ENCODE measurements at places on chromosomes 4 and X.
A peak's percentile ranks its signal among the peaks of the same experiment; 100 is the strongest.

- DNase-seq = no peak
Measured at GRCh38 chr4:1626151-1626550, 58.0 kb downstream of the FAM53A start.

DNA sequence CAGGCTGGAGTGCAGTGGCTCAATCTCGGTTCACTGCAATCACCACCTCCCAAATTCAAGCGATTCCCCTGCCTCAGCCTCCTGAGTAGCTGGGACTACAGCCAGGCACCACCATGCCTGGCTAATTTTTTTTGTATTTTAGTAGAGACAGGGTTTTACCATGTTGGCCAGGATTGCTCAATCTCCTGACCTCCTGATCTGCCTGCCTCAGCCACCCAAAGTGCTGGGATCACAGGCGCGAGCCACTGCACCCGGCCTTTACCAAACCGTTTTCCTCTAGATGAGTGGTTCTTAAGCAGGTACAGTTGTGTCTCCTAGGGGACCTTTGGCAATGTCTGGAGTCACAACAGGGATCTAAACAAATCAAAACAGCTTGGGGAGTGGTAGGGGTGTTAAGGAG is 11.6 kb downstream of the AMELX start:
- DNase-seq = no peak

- DNase-seq = no peak
Measured at GRCh38 chr4:186216465-186217024, 10.8 kb upstream of the KLKB1 start.

- no peak for DNase-seq
Measured at GRCh38 chrX:12977761-12978204, 2.9 kb downstream of the TMSB4X start.

- DNase-seq = no peak
Measured at GRCh38 chr4:20816287-20816686, 116.0 kb downstream of the PACRGL start.

- DNase-seq = no peak
Measured at GRCh38 chr4:183936574-183937345, 31.7 kb downstream of the STOX2 start.

DNA sequence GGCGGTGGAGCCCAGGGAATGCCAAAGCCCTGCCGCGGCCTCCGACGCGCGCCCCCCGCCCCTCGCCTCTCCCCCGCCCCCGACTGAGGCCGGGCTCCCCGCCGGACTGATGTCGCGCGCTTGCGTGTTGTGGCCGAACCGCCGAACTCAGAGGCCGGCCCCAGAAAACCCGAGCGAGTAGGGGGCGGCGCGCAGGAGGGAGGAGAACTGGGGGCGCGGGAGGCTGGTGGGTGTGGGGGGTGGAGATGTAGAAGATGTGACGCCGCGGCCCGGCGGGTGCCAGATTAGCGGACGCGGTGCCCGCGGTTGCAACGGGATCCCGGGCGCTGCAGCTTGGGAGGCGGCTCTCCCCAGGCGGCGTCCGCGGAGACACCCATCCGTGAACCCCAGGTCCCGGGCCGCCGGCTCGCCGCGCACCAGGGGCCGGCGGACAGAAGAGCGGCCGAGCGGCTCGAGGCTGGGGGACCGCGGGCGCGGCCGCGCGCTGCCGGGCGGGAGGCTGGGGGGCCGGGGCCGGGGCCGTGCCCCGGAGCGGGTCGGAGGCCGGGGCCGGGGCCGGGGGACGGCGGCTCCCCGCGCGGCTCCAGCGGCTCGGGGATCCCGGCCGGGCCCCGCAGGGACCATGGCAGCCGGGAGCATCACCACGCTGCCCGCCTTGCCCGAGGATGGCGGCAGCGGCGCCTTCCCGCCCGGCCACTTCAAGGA is at the start of gene FGF2:
FGF2 (plus strand) TSS at position 279 of the 705 bp plus-strand sequence; CDS start at position 623, 344 bp downstream.
- DNase-seq = peak; percentile 58

DNA sequence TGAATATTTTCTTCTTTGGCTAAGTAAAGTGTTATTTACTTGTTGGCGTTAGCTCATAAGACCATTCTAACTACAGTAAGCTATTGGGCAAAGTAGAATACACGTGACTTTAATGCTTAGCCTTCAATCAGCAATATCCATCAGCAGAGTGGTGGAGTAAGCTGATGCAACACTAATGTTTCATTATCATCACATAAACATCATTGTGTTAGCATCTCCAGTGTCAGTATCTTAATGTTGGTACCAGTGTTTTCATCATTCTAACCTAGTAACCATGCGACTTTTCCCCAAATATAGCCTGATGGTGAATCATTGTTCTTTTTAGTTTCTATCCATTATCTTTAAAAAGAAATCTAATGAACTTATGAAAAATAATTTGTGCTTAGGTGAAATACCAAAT is 48.5 kb downstream of the APOOL start:
- DNase-seq = no peak

- no peak for DNase-seq
Measured at GRCh38 chr4:155079871-155080270, 128.6 kb upstream of the NPY2R start.

Data from stimulated activated CD4-positive, alpha-beta T cell treated with anti-CD3 and anti-CD28 coated beads, Interleukin-15, amount 100 ng/mL, for 24 hours (primary cell).